ENCODE measurements at places on chromosomes 7 and 10.

DNA sequence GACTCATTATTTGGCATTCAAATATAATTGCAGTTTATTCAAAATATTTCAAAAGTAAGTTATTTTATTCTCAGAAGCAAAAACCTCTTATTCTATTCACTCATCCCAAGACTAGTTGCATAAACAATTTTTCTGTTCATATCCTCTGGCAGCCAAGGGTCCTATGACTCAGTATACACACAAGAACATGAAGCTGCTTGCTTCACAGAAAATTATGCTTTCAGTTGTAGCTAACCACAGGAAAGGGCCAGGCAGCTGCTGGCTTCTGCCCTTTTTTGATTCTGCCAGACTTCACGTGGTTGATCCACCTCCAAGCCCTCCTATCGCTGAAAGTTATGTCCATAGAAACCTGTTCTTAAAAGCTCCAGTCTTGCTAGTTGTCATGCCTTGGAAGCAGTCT is 108.8 kb downstream of the ABCA13 start:
- DNase-seq: no peak

- no peak for DNase-seq
Observed at GRCh38 chr7:155402941-155403340, 55.0 kb upstream of the EN2 start.

GRCh38 chr10:128047351-128047750 is 78.9 kb downstream of the MKI67 start:
- peak; percentile 10 for DNase-seq

DNA sequence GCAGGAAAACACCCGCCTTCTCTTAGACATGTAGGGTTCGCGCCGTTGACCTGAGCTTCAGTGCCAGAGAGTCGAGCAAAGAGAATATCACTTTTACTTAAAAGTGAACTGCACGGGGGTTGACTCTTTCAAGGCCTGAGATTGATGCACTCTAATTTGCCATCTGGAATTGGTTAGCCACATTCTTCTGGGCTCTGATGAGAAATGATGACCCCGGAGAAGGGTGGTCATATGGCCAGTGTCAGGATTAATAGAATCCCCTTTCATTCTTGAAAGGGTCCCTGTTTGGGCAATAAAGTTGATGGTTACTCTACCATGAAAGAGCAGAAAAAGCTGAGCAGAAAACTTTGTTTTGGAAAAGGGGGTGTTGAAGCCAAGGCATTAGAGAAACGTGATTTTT is 31.2 kb downstream of the GRK5 start:
- no peak for DNase-seq

- no peak for DNase-seq
Observed at GRCh38 chr7:130814778-130815335, 80.8 kb upstream of the KLF14 start.

GRCh38 chr10:116185199-116185867 is 87.7 kb downstream of the GFRA1 start:
- DNase-seq: no peak

DNA sequence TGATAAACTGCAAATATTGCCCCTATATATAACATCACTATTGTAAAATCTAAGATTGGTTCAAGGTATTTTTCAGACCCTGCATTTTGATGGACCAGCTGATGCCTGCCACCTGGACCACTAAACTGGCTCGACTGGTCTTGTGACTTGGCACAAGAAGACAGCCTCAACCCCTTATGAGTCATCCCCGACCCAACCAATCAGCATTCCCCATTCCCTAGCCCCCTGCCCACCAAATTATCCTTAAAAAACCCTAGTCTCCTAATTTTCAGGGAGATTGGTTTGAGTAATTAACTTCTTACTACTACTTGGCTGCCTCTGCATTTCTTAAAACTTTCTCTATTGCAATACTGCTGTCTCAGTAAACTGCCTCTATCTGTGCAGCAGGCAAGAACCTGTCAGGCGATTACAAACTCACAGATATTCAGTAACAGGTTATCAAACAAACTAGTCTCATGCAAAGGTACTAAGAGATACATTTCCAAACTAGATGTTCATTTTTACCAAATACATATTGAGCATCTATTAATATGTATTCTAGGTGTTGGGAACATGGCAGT is 5.5 kb downstream of the CCDC186 start:
- no peak for DNase-seq

GRCh38 chr10:4121502-4122380 is 336.7 kb upstream of the KLF6 start:
- no peak for DNase-seq

DNA sequence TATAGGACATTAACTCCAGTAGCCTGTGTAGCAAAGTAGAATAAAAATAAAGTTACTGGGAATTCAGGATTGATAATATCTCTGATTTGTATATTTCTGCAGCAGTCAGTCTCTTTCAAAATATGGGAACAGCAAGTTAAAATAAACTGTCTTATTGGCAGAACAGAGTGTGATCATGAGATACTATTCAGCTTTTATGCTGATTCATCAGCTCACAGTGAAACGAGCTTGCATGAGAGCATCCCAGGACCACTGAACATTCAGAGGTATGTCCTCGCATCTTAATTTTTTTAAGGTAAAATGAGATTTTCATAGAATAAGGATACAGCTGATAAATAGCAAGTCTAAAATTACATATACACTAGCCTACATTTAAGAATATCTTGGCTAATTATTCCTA is 282.5 kb upstream of the MYO3A start:
- no peak for DNase-seq

DNA sequence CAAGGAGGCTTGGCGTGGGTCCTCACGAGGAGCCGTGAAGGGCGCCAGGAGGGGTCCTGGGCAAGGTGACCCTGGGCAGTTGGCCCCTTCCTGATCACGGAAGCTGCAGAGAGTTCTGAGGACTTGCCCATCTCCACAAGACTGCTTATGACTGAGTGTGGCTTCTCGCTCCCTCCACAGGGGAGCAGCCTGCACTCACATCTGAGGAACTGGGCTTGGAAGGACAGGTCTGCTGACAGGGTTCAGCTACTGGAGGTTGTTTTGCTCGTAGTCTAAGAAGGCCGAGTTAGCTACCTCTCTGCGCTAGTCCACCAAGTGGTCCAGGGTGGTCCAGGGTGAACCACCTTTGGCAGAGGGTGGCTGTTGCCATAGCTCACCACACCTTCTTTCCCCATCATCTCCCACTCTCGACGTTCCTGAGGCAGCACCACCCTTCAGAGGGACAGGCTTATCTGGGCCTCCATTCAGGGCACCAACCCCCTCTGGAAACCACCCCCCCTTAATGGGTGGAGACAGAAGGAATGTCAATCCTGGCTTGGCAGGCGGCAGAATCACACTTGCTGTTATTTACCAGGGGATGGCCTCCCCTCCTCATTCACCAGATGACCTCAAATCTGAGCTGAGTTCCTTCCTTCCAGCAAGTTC is 38.2 kb downstream of the FAM53B start:
- DNase-seq: no peak

DNA sequence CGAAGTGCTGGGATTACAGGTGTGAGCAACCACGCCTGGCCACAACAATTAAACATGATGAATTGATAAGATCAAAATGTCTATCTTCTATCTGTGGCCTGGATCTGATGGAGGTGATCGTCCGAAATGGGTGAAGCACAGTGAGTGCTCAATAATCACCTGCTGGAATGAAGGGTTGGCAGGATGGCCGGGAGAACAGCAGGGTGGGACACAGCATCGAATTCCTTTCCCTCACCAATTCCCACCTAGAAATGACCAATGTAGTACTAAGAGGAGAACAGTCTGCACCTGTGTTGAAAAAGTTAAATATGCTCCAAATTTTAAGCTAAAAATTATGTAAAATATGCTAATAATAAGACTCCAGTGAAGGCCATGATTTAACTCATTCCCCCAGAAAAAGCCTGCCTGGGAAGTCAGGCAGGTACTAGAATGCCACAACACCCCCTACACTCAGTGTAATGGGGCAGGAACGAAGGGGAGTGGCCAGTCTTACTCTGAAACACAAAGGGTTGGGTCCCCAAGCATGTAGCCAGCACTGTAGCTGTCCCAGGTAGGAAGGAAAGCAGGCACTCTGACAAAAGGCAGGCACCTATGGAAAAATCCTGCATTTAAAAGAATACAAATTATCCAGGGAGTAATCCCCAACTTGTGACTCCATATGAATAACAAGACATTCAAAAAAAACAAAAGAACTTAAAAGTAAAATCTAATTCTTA is 110.3 kb downstream of the VPS41 start:
- no peak for DNase-seq

- DNase-seq: no peak
Observed at GRCh38 chr7:84368122-84368521, 173.5 kb upstream of the SEMA3A start.

GRCh38 chr7:66376264-66376945 is 171.3 kb downstream of the TPST1 start:
- DNase-seq: no peak

GRCh38 chr7:41811941-41812340 is 109.1 kb upstream of the INHBA start:
- no peak for DNase-seq

DNA sequence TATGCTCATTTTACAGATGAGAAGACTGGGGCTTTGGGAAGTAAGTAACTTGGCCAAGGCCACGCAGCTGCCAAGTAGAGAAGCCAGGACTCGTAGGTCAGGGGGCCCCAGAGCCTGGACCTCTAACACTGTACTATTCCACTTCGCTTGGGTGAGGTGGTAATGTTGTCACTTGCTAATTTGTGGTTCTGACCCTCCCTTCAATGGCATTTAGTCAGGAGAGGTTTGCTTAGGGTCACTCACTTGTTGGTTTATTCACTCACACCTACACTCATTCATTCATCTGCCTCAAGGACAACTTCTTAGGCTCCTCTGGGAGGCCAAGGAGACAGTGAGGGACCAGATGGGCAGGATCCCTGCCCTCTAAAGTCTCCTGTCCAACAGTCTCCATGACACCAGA is 21.3 kb downstream of the BTBD16 start:
- no peak for DNase-seq

GRCh38 chr7:110944966-110945644 is 145.8 kb upstream of the LRRN3 start:
- DNase-seq: no peak

DNA sequence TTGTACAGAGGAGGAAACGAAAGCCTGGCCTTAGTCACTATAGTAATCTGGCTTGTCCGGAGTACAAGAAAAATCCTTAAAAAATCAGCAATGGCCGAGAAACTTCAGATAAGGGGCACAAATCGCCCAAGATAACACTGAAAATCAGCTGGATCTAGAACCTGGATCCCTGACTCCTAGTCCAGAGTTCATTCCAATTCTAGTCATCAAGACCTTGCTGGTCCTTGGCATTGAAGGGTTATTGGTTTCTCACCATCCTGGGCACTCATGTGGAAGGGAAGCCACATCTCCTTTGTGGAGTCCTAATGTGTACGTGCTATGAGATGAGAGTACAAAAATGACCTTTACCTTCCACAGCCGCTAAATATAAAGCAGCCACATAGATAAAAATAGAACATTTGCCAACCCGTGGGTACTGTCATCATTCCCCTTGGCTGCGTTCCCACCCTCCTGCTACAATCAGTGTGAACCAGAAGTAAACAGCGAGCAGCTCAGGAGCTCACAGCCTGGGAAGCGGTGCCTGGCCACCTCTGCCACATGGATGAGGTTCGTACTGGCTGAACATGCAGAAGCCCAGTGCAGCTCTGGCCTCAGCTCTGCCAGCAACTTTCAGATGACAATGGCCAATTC is 116.0 kb upstream of the PDLIM1 start:
- DNase-seq: peak; percentile 10

GRCh38 chr10:88234297-88234696 is 348.8 kb downstream of the RNLS start:
- DNase-seq: no peak

DNA sequence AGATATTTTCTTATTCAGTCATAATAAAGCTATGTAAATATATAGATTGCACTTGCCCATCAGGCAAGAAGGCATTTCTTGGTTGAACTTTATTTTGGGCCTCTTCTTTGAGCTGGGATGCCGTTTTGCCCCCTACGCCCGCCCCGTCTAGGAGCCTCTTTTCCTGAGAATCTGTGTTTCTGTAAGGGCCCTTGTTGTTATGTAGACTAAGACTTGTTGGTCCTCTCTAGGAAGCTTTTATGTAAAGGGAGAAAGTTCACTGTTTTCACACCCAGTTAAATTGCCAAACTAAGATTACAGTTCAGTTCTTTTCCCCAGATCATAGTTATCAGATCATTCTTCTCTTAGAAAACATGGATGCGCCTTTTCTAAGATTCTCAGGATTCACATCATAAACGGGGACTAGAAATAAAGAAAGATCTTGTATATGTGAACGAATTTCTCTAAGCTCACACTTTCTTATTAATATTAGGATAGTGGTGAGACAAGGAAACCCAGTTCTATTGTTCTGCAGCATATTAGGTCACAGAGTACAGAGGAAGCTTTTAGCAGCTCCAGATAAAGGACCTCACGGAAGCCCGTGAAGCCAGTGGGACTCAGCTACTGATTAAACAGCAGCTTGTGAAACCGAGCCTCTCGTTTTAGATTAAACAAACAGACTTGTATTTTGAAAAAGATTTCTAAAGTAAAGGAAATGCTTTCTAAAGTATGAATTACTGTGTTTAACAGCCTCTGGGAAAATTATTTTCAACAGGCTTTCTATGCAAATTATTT is 3.8 kb downstream of the LMTK2 start:
- DNase-seq: no peak

GRCh38 chr7:88279323-88279722 is 27.4 kb downstream of the STEAP4 start:
- DNase-seq: no peak

DNA sequence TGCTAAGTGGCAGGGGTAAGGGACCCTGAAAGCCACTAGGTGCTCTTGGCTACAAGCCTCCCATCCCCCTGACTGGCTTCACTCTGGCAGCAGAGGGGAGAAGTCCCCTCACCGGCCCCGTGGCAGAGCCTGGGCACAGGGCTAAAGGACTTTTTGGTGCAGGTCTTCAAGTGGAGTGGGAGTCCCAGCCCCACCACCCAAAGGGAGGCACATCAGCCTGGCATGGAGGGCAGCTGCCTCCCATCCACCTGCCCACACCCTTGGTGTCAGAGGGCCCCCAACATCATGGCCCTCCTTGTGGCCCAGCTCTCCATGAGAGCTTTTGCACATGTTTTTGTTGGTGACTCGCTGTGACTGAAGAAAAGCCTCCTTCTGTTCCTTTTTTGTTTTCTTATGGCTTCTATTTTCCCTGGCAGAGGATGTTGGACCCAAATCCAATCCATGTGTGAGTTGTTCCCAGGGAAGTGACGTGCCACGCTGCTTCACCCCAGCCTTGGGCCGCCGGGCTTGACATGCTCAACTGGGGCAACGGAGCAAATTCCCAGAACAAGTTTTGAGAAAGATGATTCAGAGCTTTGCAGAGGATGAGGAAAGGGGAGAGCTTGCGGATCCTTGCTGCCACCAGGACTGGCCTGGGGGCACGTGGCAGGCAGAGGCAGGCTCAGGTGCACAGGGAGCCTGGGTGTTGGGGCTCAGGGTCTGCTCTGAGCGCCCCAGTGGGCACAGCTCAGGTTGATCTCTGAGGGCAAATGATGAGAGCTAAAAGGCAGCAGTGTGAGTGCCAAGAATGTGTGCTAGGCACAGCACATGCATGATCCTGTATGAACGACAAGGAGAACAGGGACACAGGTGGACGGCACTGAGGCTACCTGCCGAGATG is 1.9 kb upstream of the AEBP1 start:
- no peak for DNase-seq

- DNase-seq: no peak
Observed at GRCh38 chr7:41877118-41877517, 174.2 kb upstream of the INHBA start.

GRCh38 chr7:44220358-44221112 is 19.8 kb downstream of the YKT6 start:
- no peak for DNase-seq

- DNase-seq: peak; percentile 56
Observed at GRCh38 chr7:94969434-94970084, 62.2 kb downstream of the PPP1R9A start.

Measured in A549 (cell line).